AG20443 (cell line): ENCODE measurements at places on chromosomes 7 and 10.

GRCh38 chr7:94042381-94042780 is 38.2 kb upstream of the BET1 start:
- DNase-seq = no peak

- DNase-seq = peak; percentile 54
Measured at GRCh38 chr7:111438369-111439289, 123.7 kb downstream of the IMMP2L start.

GRCh38 chr10:635088-635861 is 54.2 kb downstream of the DIP2C start:
- no peak for DNase-seq

GRCh38 chr10:38038932-38039245 is 28.4 kb downstream of the ZNF33A start:
- DNase-seq = no peak

DNA sequence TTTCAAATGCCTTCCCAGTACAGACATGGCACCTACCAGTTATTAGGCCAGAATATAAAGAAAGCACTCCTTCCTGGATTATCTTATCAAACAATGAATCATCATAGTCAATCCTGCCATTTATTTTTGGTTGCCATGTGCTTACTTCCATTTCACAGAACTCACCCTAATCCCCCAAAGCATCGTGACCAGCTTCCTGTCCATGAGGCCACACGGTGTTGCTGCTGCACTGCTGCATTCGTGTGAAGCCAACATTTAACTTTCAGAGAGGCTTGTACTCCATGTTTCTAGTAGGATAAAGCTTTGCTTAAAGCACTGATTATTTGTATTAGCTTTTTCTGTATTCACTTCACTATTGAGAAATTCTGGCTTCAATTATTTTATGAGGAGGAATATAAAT is 14.4 kb downstream of the COL28A1 start:
- no peak for DNase-seq

DNA sequence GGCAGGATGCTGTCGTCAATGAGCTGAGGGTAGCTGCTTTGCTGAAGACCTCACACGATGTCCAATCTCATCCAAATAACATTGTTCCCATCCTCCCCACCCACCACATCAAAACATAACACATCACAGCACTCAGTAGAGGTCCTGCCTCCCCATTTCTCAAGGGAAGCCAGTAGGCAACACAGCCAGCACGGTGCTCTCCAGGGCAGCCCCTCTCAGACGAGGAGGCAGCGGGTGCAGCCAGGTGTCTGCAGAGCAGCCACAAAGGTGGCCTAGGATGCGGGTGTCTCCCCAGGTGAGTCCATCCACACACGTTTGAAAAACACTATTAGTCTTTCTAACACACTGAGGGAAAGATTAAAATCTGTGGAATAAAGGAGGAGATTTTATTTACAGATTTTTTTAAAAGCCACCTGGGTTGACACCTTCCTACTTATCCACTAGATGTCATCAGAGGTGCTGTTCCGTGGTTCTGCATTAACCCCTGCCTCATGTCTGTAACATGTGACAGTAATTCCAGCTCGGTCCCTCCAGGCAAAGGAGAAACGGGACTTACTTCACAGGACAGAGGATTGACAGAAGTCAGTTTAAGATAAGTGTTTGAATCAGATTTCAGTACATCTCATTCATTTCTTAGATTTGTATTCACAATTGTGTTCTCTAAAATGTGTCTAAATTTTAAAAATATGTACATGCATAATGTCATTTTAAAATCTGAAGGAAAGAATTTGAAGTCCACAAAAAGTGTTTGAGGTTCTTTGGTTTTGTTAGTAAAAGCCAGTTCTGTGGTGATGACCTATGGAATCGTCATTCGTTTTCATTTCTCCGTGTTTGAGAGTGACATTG is 68.0 kb downstream of the LANCL2 start:
- DNase-seq = peak; percentile 47

GRCh38 chr10:22560913-22561239 is 153.5 kb downstream of the PIP4K2A start:
- DNase-seq = no peak
